ENCODE measurements at places on chromosomes 16 and 17.

GRCh38 chr16:73028721-73029361, 19.1 kb downstream of the ZFHX3 start:
- no peak for DNase-seq

DNA sequence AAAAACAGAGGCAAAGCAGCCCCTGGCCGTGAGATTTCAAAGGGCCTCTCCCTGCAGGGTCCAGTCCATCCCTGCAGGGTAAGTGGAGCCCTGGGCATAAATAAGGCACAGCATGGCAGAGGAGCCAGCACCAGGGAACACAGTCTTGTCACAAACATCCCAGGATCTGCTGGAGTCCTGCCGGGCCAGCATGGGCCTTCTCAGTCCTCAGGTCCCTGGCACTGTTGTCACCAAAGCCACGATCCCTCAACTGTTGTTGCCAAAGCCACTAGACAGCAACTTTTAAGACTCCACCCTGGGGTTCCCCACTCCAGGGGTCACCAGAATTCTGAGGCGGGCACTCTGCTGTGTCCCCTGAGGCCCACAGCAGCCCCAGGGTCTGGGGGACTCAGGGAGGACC, 47.8 kb upstream of the BAHCC1 start:
- no peak for DNase-seq

GRCh38 chr17:73624496-73624988, 19.7 kb downstream of the SDK2 start:
- no peak for DNase-seq

- DNase-seq: no peak
Measured at GRCh38 chr17:58680038-58680369, 11.8 kb downstream of the TEX14 start.

GRCh38 chr17:8674344-8675305, 44.1 kb upstream of the MYH10 start:
- no peak for DNase-seq

DNA sequence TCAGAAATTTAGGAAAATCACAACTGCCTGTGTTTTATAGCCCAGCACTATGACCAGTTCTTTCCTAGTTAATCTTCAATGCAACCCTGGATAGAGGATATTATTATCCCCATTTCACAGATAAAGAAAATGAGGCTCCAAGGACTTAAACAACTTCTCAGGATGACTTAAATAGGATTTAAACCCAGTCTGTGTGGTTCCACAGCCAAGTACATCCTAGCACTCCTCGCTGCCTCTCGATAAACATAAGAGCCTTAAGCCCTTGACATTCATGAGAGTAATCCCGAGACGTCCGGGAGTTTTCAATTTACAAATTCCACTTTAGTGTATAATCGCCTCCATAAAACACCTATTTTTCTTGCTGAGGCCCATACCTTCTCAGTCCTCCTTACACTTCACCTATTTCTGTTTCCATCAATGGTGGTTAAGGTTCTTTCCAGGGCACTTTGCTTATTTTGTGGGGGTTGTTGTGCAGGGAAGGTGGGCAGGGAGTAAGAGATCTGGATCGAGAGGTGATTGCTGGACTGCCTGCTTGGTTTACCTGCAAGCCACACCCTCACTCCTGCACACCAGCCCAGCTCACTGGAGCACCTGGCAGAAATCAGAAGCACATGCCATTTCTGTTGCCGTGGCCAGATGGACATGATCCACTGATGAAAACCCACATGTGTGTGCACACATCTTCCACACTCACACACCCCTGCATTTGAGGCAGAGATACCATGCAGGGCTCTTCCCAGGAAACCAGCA, 50.5 kb downstream of the ASIC2 start:
- DNase-seq: no peak

- peak; percentile 52 for DNase-seq
Measured at GRCh38 chr16:72884573-72884972, 163.4 kb downstream of the ZFHX3 start.

Data from NCI-H510A (cell line).